ENCODE measurements at places on chromosomes 5 and 9.

DNA sequence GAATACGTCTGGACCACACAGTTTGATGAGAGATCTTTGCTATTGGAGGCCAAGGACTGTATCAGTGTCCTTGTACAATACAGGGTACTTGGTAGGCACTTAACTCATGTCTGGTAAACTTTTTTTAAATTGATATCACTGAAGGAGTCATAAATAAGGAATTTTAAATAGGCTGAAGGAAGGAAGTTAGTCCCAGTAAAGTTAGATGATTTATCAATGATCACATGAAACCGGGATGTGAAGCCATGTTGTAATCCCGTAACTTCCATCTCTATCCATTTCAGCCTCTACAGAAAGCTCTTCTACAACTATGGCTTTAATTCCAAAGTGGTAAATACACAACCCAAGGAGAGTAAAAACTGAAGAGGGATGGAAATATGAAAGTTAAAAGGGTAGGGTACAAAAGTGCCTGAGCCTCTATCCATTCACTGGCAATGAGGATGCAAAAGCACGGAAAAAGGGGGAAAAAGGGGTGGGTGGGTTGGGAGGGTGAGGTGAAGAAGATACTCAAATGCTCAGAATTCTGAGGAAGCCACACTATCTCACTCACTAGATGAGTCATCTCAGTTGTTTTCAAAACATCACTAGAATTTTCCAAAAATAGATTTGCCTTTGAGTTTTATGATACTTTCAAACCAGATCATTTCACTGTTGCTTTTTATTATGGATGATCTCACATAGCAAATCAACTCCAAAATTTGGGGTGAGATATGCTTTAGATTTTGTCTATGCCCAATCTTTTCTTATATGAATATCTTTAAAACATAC lies 1053.5 kb downstream of the NR2F1-AS1 start:
- DNase-seq: no peak

DNA sequence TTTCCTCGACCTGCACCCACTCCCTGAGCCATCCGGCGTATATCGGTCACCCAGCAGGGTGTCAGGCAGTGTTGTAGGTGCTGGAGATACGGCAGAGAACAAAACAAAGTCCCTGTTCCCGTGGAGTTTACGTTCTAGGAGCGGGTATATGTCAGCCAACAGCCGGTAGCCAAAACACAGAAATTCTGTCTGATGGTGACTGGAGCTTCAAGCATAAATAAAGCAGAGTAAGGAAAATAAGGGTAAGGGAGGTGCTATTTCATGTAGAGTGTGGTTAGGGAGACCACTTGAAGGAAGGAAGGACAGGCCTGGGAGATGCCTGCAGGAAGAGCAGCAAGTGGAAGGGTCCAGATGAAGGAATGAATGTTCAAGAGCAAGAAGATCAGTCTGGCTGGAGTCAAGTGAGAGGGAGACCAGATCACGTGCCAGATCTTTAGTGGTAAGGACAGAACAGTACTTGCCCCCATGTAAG lies 783 bp upstream of the ZFR start:
- DNase-seq: peak; percentile 34

DNA sequence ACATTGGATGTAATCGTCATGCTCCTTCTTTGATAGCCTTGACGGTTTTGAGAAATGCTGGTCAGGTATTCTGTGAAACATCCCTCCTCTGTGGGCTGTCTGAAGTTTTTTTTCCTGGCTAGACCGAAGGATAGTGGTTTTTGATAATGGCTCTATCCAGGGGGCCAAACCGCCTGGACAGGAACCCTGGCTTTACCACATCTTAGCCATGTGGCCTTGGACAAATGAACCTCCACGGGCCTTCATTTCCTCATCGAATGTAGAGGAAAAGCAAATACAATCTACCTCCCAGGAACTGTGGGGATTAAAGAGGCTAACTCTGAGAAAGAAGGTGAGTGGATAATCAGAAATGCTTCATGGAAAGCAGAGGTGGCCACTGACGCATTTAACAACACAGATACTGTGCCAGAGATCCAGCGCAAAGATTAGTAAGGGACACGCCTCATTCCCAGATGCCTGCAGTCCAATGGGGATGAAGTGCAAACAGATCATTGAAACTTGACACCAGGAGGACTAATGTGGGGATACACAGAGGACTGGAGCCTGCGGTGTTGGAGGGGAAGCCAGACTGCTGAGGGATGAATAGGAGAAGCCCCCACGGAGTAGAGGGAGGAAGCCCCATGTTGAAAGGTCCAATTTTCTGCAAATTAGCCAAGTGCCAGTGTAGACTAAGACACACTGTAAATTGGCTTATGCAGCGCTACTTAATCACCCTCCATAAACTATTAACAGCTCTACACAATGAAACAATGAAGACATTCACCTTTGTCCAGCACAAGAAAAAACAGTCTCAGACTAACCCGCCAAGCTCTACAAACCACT lies 41.6 kb downstream of the MYO10 start:
- DNase-seq: peak; percentile 3

DNA sequence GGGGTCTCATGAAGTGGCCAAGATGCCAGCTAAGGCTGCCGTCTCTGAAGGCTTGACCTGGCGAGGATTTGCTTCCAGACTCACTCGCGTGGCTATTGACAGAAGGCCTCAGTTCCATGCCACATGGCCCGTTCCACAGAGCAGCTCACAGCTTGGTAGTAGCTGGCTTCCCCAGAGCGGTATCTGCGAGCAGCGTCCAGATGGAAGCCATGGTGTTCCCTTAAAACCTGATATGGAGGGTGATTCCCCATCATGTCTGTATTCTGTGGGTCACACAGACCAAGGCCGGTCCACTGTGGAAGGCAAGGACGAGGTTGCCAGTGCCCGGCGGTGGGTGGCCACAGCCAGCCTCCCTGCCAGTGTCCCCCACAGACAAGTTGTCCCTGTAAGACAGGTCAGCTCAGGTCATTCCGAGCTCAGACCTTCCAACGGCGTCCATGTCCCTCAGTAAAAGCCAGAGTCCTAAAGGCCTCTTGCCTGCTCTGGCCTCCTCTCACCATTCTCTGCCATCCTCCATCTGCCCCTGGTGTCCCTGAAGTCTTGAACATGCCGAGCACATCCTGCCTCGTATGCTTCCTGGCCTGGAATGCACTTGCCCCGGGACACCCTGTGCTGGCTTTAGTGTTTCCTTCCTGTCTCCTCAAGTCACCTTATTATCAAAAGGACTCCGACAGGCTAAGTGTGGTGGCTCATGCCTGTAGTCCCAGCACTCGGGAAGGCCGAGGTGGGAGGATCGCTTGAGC lies 61.3 kb upstream of the LRRTM2 start:
- no peak for DNase-seq

GRCh38 chr9:117044241-117044640 lies 357.1 kb downstream of the TRIM32 start:
- DNase-seq: no peak

DNA sequence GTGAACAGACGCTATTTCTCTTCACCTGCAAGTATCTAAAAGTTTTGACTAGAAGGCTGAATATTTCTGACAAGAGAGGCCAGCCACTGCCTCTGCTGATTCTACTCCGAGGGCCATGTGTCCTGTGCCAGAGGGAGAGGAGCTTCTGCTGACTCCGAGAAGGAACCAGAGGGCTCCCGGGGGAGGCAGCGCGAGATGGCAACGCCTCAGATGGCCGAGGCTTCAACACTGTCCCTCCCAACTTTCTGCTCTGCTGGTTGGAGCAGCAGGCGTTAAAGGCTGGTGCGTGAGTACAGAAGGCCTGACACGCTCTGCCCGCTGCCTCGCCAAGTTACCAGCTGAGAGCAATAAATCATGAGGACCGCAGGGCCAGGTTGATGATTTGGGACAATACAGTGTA lies 178.8 kb downstream of the GAPVD1 start:
- no peak for DNase-seq

- DNase-seq: no peak
Observed at GRCh38 chr5:127053049-127053448, 20.3 kb downstream of the C5orf63 start.

- no peak for DNase-seq
Observed at GRCh38 chr5:150694612-150695011, 6.2 kb downstream of the RBM22 start.

DNA sequence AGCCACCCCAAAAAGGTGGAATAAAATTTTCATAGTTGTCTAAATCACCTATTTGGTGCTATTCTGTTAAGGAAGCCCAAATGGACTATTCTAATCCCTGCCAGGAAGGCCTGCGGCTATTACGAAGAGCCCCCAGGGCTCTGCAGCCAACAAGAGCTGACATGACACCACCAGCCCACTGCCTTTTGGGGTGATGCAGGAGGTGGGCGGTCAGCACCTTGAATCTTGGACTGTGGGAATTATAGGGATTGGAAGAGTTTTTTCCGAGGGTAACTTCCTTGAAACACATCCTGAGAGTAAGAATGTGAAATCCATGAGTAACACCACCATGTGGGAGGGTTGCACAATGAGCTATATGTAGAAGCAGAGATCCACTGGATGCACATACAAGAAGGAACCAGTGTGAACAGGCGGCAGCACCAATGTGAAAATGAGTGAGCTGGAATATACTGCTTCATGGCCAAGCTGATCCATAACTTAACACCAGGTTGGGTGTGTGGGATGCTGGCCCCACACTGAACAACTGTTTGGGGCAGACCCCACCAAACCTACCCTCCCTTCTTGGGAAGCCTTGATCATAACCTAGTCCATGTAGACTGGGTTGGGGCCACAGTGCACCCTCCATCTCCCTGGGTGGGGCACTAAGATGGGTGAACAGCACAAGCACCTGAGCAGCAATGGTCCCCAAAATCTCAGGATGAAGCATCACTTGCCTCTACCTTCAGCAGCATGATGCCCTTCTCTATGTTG lies 239.0 kb downstream of the FSTL4 start:
- DNase-seq: no peak

DNA sequence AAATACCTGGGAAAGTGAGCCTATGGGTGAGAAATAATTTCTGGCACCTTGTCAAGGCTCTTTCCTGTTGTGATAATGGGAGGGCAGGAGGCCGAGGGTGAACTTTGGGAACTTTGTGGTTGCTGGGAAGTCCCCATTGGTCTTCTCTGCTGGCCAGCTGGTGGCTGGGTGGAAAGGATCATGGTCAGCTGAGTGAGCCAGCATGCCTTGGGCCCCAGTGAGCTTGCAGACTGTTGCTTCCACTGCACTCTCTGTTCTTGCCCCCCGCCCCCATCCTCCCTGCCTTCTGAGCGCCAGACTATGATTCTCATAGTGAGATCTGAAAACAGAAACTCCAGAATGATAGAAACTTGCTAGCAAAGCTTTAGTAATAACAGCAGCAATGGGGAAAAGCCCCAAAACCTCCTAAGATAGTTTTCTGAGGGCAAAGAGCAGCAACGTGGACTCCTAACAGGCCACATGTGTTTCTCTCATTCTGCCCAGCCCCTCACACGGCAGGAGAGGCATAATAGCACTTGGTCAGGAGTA lies 139.2 kb upstream of the SMARCA2 start:
- DNase-seq: no peak

DNA sequence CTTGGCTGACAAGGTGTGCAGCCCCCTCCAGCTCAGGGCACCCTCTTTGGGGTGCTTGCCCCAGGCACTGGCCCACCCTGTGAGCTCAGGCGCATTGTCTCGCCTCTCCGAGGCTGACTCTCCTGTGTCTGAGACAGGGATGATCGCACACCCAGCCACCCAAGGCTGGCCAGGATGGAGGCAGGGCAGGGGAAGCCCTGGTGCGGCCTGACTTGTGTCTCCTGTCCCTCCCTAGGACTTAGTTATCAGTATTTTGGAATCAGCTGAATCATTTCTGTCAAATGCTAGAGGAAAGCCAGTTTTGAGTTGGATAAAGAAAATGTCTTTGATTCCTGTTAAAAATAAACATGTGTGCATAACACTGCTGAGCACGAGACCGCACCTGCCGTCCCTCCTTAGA lies 2.5 kb upstream of the DBH start:
- DNase-seq: no peak

- no peak for DNase-seq
Observed at GRCh38 chr5:3105172-3105571, 353.7 kb upstream of the IRX2 start.

DNA sequence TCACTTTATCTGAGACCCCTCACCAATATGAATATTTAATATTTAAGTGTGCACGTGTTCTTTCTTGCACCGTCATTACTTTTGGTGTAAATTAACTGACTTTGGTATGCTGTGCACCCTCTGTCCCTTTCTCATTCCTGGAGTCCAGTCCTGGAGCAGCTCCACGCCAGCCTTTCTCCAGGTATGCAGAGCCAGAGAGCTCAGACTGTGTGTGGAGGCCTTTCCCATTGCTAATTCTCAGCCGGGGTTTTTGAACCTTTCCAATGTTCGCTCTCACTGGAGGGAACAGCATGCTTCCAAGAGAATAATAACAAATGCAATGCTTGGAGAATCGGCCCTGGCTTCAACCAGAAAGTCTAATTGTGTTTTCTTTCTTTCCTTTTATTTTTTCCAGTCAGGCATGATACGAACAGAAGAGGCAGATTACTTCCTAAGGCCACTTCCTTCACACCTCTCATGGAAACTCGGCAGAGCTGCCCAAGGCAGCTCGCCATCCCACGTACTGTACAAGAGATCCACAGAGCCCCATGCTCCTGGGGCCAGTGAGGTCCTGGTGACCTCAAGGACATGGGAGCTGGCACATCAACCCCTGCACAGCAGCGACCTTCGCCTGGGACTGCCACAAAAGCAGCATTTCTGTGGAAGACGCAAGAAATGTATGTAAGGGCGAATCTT lies 41.7 kb downstream of the ADAMTS16 start:
- no peak for DNase-seq

DNA sequence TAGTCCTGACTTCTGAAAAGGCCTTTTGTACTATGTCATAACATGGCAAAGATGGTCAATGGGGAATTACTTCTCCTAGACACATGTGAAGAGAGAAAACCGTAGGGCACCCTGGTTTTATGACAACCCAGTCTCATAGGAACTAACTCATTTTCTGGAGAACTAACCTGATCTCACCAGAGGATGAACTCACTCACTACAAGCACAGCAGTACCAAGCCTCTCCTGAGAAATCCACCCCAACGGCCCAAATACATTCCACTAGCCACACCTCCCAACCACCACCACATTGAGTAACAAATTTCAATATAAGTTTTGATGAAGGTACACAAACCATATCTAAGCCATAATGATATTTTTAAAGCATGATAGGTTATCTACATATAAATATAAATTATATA lies 909.3 kb upstream of the CDH10 start:
- DNase-seq: no peak

DNA sequence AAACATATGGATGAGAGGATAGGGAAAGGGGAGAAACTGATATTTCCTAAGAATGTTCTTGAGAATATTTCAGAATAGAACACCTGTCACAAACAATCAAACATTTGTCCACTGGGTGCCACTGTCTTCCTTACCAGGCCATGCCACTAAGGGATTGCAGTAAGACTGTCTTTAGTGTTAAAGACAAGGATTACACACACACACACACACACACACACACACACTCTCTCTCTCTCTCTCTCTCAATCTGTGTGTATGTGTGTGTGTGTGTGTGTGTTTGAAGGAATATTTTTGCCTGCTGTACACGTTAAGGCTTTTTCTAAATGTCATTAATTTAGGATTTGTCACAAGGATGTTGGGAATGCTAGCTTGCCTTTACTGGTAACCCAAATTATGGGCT lies 54.4 kb downstream of the CCDC192 start:
- peak; percentile 1 for DNase-seq

GRCh38 chr9:36820392-36820861 lies 213.6 kb downstream of the PAX5 start:
- DNase-seq: no peak
